ENCODE measurements at places on chromosomes 4 and X. TPM values are rescaled to one million over a fixed set of nuclear protein-coding genes. Genes with fewer than 3 reads are reported as not detected.

The PAGE2 gene
- not detected for total RNA-seq

The ARMCX1 gene
- 12.1 TPM for total RNA-seq

The CYBB gene
- 14.1 TPM for total RNA-seq

The SOD3 gene
- 5.0 TPM for total RNA-seq

- no peaks in the 10 kb centered on the region for H3K36me3 ChIP-seq
- no peaks in the 10 kb centered on the region for H3K27me3 ChIP-seq
- H3K4me1 ChIP-seq: no peaks in the 10 kb centered on the region
- H3K27ac ChIP-seq: no peak overlapping the region
Observed at GRCh38 chr4:164783976-164784375, 30.0 kb downstream of the SMIM31 start.

DNA sequence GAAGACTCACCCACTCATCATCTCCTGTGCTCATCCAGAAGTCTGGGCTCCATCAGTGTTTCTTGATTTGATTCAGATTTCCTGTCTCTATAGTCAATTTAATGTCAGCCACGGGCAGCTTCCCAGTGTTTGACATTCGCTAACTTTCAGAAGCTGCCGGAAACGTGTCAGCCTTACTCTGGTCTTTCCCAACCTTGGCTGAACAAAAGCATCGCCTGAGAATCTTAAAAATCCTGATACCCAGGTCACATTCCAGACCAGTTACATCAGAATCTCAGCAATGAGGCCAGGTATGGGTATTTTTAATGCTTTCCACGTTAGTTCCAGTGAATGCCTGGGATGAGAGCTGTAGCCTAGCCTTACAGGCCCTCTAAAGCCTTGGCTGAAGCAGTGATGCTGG is 233.8 kb downstream of the FRMPD4 start:
- H3K36me3 ChIP-seq: no peaks in the 10 kb centered on the region
- no peaks in the 10 kb centered on the region for H3K27me3 ChIP-seq
- no peak overlapping the region for H3K4me3 ChIP-seq
- no peak for DNase-seq
- no peaks in the 10 kb centered on the region for H3K4me1 ChIP-seq
- H3K27ac ChIP-seq: no peak overlapping the region

The DCAF12L1 gene
- not detected for total RNA-seq

DNA sequence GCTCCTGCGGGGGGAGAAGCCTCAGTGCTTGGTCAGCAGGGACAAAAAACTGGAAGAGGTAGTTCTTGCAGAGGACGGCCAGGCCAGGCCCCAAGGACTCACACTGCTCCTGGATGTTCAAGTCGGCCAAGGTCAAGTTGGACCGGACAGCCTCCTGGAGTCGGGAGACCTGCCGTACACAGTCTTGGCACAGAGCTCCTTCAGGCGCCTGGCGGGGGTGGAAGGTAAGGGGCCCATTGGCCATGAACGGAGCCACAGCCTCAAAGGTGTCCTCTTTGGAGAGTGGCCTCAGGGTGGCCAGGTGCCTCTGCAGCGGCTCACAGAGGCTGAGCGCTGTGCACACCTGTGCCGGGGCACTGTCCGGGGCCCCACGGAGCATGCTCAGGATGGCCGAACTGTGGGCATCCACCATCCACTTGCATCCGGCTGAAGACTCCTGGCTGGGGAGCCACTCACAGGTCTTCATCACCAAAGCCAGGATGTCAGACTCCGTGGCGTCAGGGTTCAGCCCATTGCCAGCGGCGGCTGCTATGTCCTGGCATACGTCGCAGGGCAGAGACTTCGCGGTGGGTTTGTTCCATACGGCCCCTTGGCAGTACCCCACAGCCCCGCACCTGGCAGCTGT is 477 bp downstream of the PSAPL1 start:
- no peaks in the 10 kb centered on the region for H3K27me3 ChIP-seq
- no peak overlapping the region for H3K27ac ChIP-seq
- DNase-seq: no peak
- peaks cover 2% of the 10 kb centered on the region for H3K4me1 ChIP-seq
- H3K4me3 ChIP-seq: no peak overlapping the region

GRCh38 chr4:110753466-110753865 is 130.6 kb upstream of the PITX2 start:
- DNase-seq: no peak
- no peaks in the 10 kb centered on the region for H3K36me3 ChIP-seq
- H3K27ac ChIP-seq: no peak overlapping the region
- no peak overlapping the region for H3K4me3 ChIP-seq
- no peaks in the 10 kb centered on the region for H3K27me3 ChIP-seq
- peaks cover 3% of the 10 kb centered on the region for H3K4me1 ChIP-seq

The WDR44 gene
- total RNA-seq: 15.8 TPM

DNA sequence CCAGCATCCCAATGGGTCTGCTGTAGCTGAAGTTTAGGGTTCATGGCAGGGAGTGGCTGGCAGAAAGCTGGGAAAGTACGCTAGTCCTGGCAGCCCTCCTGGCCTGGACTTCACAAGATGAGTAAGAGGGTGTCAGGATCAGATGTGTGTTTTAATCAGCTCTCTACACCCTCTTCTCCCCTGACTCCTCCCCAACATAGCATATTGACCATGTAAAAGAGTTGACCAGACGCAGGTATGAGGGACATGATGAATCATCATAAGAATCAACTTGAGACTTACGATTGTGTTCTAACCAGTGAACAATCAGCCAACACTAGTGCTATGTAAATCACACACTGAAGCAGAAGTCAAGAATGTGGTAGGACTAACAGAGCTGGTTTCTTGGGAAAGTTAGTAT is 5.3 kb downstream of the SOWAHB start:
- H3K4me1 ChIP-seq: peaks cover 10% of the 10 kb centered on the region
- H3K36me3 ChIP-seq: no peaks in the 10 kb centered on the region
- no peak for DNase-seq
- peak overlapping the region; percentile 62 for H3K27ac ChIP-seq
- H3K4me3 ChIP-seq: no peak overlapping the region

The NAT8L gene
- not detected for total RNA-seq

The COX18 gene
- 14.3 TPM for total RNA-seq

DNA sequence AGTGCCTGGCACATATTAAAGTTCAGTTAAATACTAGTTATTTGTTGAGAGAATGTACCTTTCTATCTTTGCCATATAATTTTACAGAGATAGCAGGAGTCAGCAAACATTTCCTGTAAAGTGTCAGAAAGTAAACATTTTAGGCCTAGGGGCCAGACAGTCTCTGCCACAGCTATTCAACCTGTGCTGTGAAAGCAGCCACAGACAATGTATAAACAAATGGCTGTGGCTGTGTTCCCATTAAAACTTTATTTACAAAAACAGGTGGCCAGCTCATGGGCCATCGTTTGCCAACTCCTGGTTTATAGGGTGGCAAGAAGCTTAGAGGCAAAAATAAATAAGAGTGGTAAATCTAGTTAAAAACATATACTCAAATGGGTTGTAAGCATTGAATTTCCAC is 34.0 kb upstream of the BRS3 start:
- H3K36me3 ChIP-seq: no peaks in the 10 kb centered on the region
- H3K4me1 ChIP-seq: no peaks in the 10 kb centered on the region
- no peak overlapping the region for H3K27ac ChIP-seq
- H3K27me3 ChIP-seq: no peaks in the 10 kb centered on the region
- H3K4me3 ChIP-seq: no peak overlapping the region
- DNase-seq: no peak

The FREM3 gene
- not detected for total RNA-seq

- no peaks in the 10 kb centered on the region for H3K36me3 ChIP-seq
- H3K27ac ChIP-seq: no peak overlapping the region
- no peaks in the 10 kb centered on the region for H3K27me3 ChIP-seq
- H3K4me1 ChIP-seq: no peaks in the 10 kb centered on the region
- no peak for DNase-seq
- no peak overlapping the region for H3K4me3 ChIP-seq
Observed at GRCh38 chr4:145635117-145635516, 15.9 kb downstream of the MMAA start.

- H3K36me3 ChIP-seq: no peaks in the 10 kb centered on the region
- H3K27me3 ChIP-seq: peaks cover 24% of the 10 kb centered on the region
- DNase-seq: no peak
- peaks cover 45% of the 10 kb centered on the region for H3K4me1 ChIP-seq
- H3K4me3 ChIP-seq: peak overlapping the region; percentile 44
- no peak overlapping the region for H3K27ac ChIP-seq
Observed at GRCh38 chr4:4386296-4386735, 586 bp upstream of the NSG1 start.

DNA sequence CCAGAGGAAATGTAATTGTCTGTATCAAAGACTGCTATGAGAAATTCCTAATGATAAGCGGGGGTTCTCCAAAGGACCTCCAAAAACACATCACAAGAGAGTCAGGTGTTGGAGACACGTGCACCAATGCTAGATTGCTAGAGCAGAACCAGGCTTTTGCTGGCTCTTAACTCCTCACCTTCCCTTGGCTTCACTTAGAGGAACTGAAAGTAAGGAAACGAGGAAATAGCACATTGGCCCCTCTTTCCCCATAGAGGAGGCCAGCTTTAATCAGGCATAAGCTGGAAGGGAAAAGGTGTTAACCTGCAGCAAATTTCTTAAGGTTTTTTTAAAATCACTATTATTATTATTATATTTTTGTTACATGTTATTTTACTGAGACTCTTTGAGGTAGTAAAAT is 13.6 kb downstream of the OTC start:
- H3K4me3 ChIP-seq: no peak overlapping the region
- H3K4me1 ChIP-seq: no peaks in the 10 kb centered on the region
- H3K36me3 ChIP-seq: no peaks in the 10 kb centered on the region
- H3K27me3 ChIP-seq: no peaks in the 10 kb centered on the region
- no peak for DNase-seq

The ZNF732 gene
- total RNA-seq: 1.5 TPM

DNA sequence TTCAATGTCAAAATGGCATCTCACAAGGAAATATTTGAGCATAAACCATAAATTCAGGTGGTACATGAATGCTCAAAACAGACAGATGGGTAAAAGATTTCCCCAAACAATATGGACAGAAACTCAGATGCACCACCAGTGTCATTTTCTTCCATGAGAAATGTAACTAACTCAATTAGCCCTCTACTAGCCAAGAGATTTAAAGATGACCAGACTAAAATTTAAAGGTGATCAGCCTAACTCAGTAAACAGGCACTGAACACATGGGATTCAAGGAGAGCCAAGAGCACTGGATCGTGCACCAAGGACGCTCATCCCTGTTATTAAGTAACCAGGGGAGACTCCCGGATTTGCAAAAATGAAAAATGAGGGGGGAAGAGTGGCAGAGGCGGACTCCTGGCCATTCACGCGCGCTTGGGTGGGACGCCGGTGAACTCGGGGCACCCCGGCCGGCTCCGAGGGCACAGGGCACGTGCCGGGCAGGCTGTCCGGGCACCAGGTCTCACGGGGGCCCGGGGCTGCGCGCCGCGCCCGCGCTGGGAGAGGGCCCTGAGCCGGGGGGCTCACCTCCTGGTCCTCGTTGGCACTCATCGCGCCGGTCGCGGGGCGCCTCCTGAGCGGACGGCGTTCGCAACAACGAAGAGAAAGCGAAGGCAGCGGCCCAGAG is 490 bp downstream of the RWDD4 start:
- DNase-seq: no peak
- H3K36me3 ChIP-seq: no peaks in the 10 kb centered on the region
- H3K4me1 ChIP-seq: peaks cover 8% of the 10 kb centered on the region
- peak overlapping the region; percentile 92 for H3K27ac ChIP-seq
- H3K4me3 ChIP-seq: peak overlapping the region; percentile 67

- H3K4me1 ChIP-seq: no peaks in the 10 kb centered on the region
- no peaks in the 10 kb centered on the region for H3K27me3 ChIP-seq
- no peak for DNase-seq
- H3K4me3 ChIP-seq: no peak overlapping the region
- no peak overlapping the region for H3K27ac ChIP-seq
Observed at GRCh38 chr4:45442466-45442865, 681.4 kb downstream of the GABRG1 start.

DNA sequence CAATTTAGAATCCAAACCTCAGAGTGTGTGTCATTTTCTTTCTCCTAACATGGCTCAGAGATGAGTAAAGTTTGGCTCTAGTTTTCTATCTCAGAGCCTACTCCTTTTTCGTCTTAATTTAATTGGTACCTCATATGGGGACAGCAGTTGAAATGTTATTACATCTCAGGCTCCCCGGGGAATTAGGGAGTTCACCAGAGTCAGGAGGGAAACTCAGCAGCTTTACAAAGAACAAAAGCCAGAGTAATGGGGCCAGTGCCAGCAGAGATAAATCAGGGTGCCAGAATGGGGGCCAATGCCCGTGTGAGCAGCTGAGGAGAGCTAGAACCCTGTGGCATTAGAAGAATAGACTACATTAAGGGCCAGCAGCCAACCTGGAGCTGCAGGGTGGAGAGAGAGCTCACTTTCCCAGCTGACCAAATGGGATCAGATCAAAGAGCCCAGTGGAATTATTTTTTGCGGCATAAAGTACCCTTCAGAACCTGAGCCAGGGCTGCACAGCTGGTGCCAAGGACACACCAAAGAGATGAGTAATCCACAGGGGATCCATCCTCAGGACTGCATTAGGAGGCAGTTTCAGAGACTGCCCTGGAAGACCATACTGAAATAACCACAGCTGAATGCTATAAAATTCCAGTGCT is 207.1 kb upstream of the DKK2 start:
- H3K4me3 ChIP-seq: no peak overlapping the region
- H3K27ac ChIP-seq: no peak overlapping the region
- H3K27me3 ChIP-seq: no peaks in the 10 kb centered on the region
- H3K36me3 ChIP-seq: no peaks in the 10 kb centered on the region
- H3K4me1 ChIP-seq: no peaks in the 10 kb centered on the region

The BEX4 gene
- 29.9 TPM for total RNA-seq

- no peak overlapping the region for H3K4me3 ChIP-seq
- H3K4me1 ChIP-seq: no peaks in the 10 kb centered on the region
- no peak overlapping the region for H3K27ac ChIP-seq
- no peaks in the 10 kb centered on the region for H3K36me3 ChIP-seq
Observed at GRCh38 chr4:112184438-112184837, 39.2 kb downstream of the FAM241A start.

DNA sequence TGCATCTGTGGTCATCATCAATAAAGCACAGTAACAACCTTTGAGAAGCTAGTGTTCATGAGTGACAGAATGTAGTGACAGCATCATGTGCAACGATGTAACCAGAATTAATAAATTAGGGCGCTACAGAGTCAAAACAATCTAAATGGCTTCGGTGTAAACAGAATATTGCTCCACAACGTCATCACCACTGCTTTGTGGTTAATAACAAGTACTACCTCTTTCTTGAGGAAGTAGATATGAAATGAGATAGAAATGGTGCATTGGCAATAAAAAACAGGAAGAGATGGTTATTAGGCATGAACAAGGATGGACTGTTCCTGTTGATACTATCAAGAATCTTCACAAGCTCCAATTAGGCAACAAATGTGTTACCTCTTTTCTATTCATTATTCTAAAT is 8.7 kb upstream of the PDHA2 start:
- no peak overlapping the region for H3K4me3 ChIP-seq
- no peaks in the 10 kb centered on the region for H3K4me1 ChIP-seq
- no peaks in the 10 kb centered on the region for H3K27me3 ChIP-seq

DNA sequence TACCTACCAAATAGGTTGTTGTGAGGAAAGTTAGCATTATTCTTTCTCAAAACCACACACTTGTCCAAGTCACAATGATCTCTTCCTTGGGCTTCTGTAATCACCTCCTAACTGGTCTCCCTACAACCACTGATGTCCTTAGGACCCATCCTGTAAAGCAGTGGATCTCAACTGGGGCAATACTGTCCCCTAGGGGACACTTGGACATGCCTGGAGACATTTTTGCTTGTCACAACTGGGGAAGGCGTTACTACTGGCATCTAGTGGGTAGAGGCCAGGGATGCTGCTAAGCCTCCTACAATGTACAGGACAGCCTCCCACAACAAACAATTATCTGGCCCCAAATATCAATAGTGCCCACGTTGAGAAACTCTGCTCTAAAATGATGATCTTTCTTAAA is 118.7 kb upstream of the AP1S2 start:
- H3K27me3 ChIP-seq: no peaks in the 10 kb centered on the region
- H3K4me1 ChIP-seq: no peaks in the 10 kb centered on the region
- H3K27ac ChIP-seq: no peak overlapping the region
- no peak overlapping the region for H3K4me3 ChIP-seq

GRCh38 chr4:148442832-148443511 is 758 bp upstream of the NR3C2 start:
- DNase-seq: no peak
- peak overlapping the region; percentile 90 for H3K27ac ChIP-seq
- no peaks in the 10 kb centered on the region for H3K36me3 ChIP-seq
- H3K27me3 ChIP-seq: no peaks in the 10 kb centered on the region

Data from esophagus squamous epithelium (tissue), 5 donors.